ENCODE measurements at places on chromosomes 16 and 17.

- no peak for DNase-seq
Observed at GRCh38 chr17:41625602-41626001, 1.2 kb upstream of the KRT17 start.

DNA sequence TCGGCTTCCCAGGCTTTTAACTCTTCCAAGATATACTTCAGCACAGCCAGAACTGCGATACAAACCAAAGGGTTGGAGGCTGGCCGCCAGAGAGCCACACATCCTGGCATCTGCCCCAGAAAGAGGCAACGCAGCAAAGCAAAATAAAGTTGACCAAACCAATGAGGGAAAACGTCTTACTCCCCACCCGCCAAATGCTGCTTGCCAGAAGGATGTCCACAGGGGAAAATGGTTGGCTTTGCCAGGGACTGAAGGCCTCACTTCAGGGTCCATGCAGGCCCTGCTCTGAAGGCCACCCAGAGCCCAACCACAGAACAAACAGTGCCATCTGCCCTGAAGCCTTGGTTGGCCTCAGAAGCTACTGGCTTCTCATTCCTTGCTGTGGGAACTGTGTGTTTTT, 15.0 kb downstream of the CACNG1 start:
- DNase-seq, result no peak

DNA sequence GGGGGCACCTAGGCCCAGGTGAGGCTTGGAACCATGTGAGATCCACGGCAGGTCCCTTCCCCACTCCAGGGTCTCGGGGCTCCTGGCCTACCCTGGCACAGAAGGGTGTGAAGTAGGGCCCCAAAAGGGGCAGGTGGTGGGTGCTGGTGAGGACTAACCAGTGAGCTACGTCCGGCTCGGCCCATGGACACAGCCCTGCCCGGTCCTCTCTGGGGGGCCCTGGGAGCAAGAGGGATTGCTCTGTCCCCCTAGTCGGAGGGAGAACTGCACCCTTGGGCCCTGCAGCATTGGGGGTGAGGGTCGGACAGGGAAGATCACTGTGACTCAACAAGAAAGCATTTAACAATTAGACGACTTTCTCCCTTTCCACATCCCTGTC, 2.9 kb downstream of the ENPP7 start:
- no peak for DNase-seq

DNA sequence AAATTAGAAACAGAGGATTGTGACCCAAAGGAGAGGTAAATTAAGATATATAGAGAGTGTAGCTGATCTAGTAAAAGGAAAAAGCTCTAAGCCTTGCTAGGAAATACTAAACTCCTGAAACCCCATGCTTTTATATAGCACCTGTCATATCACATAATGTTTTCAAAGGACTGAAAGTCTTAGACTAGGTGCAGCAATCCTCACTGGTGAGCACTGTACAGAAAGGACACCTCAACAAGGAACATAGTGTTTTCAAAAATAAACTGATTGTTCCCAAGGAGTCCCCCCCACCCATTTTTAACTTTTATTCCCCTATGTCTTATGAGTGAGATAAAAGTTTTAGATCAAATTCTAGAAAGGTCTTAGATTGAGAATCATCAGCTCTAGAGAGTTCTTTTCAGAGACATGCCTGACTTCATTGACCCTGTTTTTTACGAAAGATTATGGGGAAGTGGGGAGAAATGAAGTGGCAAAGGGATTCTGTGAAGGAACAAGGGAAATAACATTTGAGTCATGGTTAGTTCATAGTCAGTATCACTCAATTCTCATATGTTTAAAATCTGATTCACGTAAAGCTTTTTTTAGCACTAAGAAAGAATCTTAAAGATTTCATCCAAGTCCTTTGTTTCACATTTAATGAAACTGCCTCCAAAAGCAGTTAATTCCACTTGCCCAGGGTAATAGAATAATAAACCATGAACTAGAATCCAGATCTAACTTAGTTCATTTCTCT, 166.4 kb downstream of the CYB561 start:
- DNase-seq, result no peak

- no peak for DNase-seq
Observed at GRCh38 chr17:8141045-8141444, 11.2 kb downstream of the PER1 start.

GRCh38 chr16:70635336-70636016, 10.9 kb upstream of the IL34 start:
- no peak for DNase-seq

- DNase-seq, result no peak
Observed at GRCh38 chr16:54248863-54249710, 37.5 kb downstream of the IRX3 start.

DNA sequence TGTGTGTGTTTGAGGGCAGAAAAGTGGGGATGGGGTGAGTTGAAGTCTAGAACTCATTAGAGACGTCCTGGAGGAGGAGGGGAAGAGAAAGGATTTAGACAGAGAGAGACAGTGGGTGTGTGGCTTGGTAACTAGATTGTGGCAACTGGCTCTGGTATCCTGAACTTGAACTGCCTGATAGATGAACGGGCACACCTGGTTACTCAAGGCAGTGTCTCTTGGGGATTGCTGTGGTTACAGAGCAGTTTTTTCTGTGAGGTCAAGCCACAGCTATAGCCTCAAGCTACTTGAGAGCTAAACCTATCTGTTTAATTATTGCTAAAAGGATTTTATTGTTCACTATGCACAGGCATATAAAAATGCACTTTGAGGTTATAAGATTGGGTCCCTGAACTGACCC, 29.8 kb upstream of the MYH2 start:
- DNase-seq, result no peak

DNA sequence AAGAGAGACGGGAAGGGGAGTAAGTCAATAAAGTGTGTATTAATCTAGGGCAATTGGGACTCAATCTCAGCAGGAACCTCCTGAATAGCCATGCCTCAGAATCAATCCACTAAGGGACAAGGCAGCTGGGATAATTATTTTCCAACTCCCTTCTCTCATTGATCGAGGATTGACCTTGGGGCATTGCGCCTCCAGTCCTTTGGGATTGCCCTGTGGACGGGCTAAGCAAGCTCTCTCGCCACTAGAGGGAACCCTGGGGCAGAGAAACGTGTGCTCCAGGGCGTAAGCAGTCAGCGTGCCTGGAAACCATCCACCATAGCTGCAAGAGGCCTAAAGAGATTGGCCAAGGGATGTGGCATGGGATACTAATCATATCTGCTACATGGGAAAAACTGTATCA, 53.9 kb upstream of the ERCC4 start:
- peak; percentile 8 for DNase-seq

DNA sequence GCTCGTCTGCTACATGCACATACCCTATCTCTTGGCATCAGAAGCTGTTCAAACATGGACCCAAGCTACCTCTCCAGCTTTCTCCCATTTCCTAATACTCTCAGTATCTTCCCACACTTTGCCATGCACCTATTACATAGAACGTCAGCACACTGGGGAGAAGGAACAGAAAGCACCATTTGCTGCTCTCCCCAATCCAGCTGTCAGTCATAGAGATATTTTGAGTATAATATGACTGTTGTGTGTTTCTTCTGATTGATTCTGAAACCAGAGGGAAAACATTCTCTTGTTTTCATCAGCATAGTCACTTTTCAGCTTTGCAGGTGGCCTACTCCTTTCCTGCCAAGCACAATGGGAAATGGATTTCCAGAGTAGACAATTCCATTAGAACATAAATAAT, 107.1 kb downstream of the ADAMTS18 start:
- no peak for DNase-seq

DNA sequence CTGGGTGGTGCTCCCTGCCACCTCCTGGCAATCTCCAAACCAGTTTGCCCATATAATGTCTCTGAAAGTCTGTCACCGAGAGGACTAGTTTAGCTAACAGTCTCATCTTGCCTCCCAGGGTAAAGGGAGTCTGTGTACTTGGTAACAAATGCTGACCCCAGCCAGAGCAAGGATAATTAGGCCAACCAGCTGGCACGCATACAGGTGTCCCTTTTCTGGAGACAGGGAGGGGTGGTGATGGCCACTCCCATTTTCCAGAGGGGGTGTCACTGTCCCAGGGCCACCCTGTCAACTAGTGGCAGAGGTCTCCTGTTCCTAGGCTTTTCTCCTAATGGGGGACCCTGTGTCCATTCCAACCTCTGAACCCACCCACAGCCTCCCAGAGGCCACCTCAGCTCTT, 8.1 kb downstream of the FAM83G start:
- no peak for DNase-seq

DNA sequence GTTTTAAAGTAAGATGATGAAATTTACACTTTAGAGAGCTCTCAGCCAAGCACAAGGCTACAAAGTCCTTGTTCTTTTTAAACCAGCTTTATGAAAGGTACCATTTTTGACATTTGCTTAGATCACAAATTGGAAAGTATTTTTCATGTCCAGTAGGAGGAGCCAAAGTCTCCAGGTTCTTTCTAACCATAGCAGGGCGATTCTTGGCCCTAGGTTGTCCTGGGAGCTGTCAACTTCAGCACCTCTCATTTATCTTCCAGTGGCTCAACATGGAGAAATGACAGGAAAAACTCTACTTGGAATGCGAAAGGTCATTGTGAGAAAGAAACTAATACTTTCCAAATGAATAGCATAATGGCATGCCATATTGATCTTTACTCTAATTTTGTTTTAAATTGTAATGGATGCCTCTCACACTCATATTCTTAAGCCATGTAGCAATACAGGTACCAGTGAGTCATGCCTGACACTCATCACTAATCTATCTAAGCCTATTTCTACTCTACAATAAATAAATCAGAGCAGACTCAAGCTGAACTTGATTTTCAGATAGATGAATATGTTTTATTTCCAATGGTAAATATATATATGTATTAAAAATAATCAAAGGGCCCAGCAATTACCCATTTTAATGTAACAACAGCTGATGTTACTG, 919.1 kb upstream of the EEF2KMT start:
- DNase-seq, result no peak

GRCh38 chr17:72122765-72123529, 2.1 kb downstream of the SOX9 start:
- no peak for DNase-seq

DNA sequence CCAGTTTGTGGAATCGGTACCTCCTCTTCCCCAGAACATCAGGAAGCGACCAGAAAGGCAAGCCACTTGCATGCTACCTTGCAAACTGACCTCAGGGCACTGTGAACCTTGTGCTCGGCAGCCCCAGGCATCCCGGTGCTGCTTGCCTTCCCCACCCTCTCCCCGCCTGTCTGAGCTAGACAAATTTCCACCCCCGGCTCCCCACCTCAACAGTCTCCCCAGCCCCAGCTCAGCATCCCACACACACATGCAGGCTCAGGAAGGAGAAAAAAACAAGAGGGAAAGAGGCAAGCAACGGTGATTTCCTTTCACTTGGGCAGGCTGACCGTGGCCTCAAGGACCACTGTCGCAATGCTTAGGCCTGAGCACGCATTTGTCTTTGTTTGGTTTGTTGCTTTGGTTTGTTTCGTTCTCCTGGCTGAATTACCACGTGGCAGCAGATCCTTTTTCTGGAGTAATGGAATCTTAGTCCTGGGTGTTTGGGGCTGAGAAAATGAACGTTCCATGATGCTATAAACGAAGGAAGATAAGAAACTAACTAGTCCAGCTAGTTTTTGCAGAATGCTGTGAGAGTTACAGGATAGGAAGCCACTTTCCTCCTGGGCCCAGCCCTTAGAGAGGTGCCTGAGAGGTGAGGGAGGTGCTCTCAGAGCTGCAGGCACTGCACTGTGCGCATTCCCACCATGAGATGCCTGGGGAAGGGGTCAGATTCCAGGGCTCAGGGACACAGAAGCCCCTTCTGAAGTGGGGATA, 27.9 kb downstream of the SDK2 start:
- DNase-seq, result no peak

GRCh38 chr17:9217151-9218056, 196.1 kb downstream of the NTN1 start:
- DNase-seq, result no peak

DNA sequence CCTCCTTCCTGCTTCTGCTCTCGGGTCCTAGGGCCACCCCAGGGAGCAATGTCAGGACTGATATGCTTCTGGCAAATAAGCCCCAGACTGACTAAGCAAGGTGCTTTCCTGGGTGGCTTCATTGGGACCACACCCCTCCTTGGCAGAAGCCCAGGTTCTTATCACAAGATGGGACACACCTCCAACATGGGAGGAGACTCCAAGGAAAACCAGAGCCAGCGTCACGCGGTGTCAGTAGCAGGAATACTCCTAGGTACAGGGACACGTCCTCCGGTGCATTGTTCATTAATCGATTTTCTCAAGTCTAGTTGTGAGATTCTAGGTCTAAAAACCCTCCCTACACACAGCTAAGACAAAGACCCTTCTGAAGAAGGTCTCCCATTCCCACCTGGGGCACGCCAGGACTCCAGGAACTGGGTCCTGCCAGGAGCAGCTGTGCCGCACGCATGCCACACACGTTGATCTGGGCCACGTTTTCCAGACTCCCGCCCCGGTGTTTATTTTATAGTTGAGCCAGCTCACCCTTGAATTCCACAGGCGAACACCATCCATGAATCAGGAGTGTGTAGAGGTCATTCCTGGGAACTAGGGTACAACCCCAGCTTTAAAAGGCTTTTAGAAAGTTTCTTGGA, 30.8 kb downstream of the FA2H start:
- no peak for DNase-seq

GRCh38 chr17:35289222-35289621, 46.4 kb downstream of the SLFN5 start:
- peak; percentile 24 for DNase-seq

GRCh38 chr17:32654324-32654723, 167.5 kb downstream of the CDK5R1 start:
- DNase-seq, result no peak

- no peak for DNase-seq
Observed at GRCh38 chr17:69492410-69493071, 78.0 kb downstream of the MAP2K6 start.

- DNase-seq, result no peak
Observed at GRCh38 chr17:37359682-37360188, 16.1 kb upstream of the C17orf78 start.

GRCh38 chr16:66741950-66742808, 9.2 kb downstream of the DYNC1LI2 start:
- DNase-seq, result no peak

DNA sequence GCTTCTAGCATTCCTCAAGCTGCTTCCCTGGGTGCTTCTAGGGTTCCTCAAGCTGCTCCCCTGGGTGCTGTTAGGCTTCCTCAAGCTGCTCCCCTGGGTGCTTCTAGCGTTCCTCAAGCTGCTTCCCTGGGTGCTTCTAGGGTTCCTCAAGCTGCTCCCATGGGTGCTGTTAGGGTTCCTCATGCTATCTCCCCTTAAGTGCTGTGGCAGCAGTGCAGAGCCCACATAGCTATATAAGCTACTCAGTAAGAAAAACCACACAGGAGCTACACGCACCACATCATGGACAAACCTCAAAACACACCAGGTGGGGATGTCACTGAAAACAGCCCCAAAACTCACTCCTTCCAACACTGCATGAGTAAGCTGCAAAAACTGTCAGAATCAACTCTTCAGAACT, 35.2 kb downstream of the ANKRD11 start:
- DNase-seq, result no peak

- DNase-seq, result no peak
Observed at GRCh38 chr17:80171681-80172080, 1.9 kb downstream of the CARD14 start.

DNA sequence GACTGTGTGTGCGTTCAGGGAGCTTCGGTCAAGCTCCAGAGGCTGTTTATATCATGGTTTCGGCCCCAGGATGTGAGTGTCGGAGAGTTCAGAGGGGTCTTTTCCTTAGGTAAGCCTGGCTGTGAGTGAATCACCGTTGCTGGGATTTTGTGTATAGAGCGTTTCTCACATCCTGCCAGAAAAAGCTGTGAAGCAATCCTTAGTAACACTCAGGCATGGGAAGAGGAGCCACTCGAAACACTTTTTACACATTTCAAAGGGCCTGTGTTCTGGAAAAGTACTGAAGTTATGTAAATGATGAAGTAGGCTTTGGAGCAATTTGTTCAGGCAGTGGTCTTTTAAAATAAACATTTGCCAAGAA, 662 bp downstream of the PGS1 start:
- no peak for DNase-seq

GRCh38 chr17:70205401-70205800, 36.1 kb downstream of the KCNJ2 start:
- DNase-seq, result peak; percentile 8

Measured in CD4-positive, alpha-beta T cell treated with Interleukin-21 for 1 hour (primary cell).